Calu3 (cell line): ENCODE measurements at places on chromosomes 12 and 14.

DNA sequence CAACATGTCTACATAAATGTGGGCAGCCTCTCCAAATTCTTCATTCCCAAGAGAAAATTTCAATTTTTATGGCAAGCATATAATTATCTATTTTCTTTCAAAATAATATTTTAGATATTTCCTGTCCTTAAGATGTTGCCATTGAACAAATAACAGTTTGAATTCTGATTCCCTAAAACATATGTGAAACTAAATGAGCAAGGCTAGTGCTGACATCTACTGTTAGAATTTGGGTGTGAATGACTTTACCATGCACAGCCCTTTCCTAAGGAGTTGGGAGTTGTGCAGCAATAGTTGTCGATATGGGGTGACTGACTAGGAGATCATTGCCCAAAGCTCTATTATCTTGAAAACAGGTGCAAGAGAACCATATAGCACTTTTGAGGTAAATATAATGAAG lies 108.2 kb upstream of the SLC38A4 start:
- peak; percentile 10 for DNase-seq

DNA sequence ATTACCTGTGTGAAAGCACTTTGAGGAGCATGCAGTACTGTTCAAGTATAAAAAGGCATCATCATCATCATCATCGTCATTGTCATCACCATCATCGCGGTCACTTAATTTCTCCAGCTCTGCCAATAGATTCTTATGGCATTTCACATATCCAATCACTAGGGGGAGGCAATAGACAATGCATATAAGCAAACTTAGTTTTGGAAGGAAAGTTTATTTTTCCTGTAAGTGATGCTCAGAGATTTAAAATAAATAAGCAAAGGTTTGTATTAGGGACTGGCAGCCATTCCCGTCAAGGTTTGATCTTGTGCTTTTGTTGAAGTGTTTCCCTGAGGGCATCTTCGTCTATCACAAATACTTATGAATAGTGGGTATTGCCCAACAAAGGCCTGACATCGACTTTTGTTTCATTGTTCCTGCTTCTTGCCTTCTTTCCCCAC lies 127.4 kb downstream of the KTN1 start:
- DNase-seq: no peak

DNA sequence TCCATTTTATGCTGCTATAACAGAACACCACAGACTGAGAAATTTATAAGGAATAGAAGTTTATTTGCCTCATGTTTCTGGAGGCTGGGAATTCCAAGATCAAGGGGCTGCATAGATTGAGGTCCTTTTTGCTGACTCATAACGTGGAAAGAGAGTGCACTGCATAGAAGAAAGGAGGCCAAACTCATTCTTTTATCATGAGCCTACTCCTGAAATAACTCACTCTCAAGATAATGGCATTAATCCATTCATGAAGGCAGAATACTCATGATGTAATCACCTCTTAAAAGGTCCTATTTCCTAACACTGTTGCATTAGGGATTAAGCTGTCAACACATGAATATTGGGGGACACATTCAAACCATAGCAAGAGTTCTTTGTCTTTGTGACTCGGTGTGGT lies 60.0 kb upstream of the FBXO33 start:
- DNase-seq: no peak

DNA sequence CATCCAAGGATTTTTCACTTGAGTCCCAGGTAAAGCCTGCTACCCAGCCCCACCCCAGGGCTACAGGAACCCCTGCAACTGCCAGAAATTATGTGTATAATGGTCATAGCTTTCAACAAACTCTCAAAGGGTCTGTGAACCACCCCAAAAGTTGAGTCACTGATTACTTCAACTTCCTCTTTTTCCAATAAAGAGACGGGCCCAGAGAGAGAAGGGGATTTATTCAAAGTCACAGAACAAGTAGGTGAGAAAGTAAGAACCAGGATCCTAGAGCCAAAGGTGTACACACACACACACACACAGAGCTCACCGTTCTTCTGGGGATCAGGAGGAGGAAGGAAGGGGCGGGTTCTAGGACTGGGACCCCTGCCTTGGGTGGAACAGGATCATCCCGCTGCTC lies 4.8 kb upstream of the ITPK1 start:
- DNase-seq: no peak

DNA sequence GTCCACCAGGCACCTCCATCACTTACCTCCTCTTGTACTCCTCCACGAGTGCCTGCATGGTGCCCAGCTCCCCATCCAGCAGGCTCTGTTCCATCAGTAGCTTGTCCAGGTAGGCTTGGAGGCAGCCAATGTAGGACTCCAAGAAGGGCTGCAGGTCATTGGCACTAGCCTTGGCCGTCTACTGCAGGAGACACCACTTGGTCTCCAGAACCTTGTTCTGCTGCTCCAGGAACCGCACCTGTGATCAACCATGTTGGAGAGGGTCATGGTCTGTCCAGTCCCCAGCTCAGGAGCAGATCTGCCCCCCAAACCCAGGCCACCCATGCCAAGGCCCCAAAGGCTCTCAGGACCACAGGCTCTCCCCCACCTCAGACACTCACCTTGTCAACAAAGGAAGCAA lies 23.9 kb downstream of the KRT76 start:
- DNase-seq: no peak

DNA sequence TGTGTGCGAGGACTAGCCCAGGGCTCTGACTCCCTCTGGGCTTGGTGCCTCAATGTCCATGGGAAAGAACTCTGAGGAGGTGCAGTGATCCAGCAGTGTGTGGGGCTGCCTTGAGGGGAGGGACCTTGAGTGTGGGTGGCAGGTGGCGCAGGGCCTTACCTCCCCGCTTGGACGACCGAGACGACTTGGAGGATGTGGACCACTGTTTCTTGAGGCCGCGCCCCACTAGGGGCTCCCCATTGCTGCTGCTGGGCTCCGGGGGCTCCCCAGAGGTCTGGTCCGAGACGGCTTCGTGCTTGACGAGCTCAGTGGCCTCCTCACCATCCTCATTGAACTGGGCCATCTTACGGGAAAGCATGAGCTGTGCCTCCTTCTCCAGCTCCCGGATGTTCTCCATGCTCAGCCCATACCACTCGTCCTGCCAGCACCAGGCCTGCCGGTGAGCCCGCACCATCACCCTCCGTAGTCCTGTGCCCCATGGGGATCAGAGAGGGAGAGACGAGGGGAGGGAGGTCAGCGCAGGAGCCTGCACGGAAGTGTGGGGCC lies 24.7 kb downstream of the ARL6IP4 start:
- no peak for DNase-seq

- DNase-seq: peak; percentile 34
These were observed 145.3 kb downstream of the CACNA1C start for GRCh38 chr12:2198005-2198501.

- DNase-seq: no peak
These were observed 226.0 kb upstream of the PDE3A start for GRCh38 chr12:20142316-20142715.

- DNase-seq: peak; percentile 49
These were observed 794 bp downstream of the RCOR1 start for GRCh38 chr14:102593061-102593824.

DNA sequence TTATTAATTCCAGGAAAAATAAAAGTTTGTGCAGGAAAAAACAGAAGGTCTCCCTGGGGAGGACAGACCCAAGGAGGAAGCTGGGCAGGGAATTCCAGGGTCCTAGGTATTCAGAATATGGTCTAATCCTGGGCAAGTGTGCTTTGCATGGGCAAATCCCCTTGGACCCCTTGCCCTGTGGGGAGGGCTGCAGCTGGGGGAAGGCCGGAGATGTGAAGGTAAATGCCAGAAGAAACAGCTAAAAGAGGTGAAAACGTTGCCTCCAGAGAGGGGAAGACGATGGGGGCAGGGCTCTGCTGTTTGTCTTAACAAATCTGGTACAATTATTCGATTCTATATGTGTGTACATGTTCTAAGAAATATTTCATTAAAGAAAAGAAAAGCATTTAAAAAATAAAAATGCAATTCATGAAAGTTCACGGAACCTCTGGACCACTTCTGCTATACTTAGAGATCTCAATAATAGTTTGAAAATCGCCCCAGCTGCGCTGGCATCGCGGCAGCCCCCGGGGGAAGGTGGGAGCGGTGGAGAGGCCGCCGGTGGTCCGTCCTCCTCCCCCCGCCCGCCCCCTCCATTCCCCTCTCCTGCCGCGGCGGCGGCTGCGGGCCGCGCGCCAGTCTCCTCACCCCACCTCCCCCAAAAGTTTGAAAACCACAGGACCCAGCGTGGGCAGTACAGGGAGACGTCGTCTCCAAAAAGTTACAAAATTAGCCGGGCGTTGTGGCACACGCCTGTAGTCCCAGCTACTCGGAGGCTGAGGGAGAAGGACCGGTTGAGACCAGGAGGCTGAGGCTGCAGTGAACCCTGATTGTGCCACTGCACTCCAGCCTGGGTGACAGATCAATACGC lies 1.5 kb upstream of the PRPF40B start:
- peak; percentile 1 for DNase-seq

DNA sequence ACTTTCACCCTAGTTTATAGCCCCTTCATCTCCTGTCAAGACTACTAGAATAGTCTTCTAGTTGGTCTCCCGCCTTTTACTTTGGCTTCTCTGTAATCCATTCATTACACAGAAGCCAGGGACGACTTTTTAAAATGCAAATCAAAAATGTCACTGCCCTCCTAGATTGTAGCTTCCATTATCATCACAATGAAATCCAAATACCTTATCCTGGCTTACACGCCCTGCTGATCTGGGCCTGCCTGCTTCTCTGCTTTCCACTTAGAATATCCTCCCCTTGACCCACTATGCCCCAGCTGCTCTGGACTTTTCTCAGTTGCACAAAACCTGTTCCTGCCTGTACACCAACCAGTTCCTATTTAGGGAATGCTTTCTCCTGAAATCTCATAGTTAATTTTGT lies 4.5 kb upstream of the EEA1 start:
- DNase-seq: no peak

DNA sequence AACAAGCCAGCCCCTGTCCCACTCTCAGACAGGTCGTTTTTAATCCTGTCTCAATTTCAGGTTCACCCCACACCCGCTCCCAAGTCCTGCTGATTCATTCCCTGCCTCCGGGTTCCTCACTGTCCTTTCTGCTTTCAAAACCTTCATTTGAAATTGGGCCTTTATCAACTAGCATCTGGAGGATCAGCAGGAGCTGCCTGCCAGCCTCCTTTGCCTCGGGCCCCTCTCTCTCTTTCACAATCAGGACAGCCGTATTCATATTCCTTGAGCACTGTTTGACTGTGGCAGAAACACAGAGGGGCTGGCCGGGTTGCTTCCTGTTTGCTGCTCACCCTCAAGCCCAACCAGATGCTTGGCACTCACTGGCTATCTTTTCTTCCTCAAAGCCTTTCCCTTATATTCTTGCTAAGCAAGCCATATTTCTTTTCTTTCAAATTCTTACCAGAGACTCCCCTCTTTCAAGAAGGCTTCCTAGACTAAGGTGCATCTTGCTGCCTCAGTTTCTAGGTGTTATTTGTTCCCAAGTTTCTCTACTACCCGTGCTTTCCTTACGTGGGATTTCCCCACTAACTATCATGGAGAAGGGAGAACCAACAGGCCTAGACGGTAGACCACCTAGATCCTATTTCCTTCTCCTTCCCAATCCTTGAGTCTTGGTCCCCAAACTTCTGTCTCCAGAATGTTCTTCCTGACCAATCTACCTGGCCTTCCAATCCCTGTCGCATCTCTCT lies 3.0 kb downstream of the GALNT6 start:
- DNase-seq: peak; percentile 14

DNA sequence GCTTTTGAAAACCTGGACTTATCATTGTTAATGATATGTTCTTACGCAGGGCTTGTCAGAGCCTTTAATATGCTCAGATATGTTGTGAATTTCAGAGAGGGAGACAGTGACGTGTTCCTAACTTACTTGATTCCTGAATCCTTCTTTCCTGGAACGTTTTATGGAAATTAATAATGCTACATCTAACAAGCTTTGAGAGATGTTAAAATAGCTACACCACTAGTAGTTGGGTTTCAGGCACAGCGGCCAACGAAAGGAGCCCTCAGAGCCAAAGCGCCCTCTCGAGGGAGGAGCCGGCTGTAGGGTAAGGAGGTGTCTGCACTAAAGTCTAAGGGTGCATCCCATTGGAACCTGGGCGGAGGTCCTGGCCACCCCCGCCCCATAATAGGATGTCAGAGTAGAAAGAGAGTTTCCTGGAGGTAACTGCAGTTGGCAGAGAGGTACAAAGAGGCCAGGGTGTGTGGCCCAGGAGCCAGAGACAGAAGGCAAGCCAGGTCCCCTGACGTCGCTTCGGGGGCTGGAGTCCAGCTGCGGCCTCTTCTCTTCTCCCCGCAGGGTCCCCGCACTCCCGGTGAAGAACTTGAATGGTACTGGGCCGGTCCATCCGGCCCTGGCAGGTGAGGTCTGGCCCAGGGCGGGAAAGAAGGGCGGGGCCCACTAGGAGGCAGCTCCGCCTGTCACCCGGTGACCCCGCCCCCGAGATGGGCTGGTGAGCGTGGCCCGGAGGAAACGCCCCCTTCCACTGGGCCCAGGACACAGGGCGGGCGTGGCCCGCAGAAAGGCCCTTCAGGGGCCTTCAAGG lies 36.3 kb downstream of the DTX1 start:
- peak; percentile 75 for DNase-seq

DNA sequence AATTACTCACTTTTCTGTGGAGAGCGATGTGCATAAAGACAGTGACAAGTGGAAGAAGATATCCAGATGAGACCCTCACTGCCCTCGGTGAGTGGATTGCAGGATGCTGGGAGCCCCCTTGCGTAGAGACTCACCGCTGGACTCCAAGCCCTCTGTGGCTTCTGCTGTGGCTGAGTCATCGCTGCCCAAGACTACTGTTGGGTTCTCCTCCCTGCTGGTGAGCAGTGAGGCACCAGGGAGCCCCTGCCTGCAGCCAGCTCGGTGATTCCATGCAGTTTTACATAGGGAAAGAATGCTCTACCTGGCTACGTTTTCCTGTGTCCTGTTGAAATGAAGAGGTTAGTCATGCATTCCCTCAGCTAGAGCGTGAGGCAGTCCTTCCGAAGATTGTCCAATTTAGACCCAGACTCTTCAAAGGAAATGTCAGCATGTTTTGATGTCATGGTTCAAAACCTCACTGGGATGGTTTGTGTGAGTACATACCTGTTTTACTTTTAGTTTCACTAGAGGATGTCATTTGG lies 28.2 kb downstream of the TRAF3 start:
- no peak for DNase-seq

DNA sequence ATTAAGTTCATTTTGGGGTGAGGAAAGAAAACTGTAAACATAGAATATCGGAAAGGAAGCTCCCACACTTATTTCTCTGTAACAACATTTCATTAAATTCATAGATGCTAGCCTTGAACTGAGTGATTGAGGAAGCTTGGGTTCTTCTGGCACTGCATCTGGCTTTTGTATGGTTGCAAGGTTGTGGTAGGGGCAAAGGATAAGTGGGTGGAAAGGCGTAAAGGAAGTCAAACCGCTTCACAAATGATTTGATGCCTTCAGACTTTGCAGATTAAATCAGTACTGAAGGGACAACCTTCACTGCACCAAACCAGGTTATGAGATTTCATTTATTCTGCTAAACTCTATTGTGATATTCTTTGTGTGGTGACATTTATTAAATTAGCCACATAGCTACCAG lies 28.1 kb upstream of the PAX9 start:
- DNase-seq: no peak

DNA sequence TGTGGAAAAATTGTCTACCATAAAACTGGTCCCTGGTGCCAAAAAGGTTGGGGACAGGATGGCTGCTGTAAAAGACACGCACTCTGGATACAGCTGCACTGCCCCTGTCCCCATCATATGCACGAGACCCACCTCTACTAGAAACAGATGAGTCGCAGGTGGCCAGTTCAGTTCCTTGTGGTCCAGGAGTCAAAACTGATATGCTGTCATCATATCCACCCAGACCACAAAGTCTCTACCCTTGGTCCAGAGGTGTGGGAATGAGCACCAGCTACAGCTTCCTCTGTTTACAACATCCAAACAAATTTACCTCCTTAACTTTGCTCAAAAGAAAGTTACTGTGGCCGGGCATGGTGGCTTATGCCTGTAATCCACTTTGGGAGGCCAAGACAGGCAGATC lies 43.8 kb upstream of the DACT1 start:
- no peak for DNase-seq
